Posterior cingulate gyrus (tissue), 11 donors: ENCODE measurements at places on chromosomes 3 and 15.

DNA sequence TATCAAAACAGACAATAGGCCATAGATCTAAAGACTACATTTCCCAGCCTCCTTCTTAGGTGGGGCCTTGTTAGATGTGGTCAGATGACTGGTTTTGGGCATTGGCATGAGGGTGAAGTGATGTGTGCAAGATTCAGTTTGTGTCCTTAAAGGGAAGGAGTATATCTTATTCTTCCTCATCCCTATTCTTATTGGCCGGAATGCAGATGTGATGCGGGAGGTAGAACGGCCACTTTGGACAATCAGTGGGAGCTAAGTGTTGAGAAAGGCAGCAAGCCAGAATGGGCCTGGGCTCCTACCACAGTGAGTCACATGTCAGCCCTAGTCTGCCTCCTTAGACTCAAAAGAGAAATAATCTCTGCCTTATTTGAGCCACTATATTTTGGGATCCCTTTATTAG is 89.8 kb upstream of the MEX3B start:
- no peak for DNase-seq

DNA sequence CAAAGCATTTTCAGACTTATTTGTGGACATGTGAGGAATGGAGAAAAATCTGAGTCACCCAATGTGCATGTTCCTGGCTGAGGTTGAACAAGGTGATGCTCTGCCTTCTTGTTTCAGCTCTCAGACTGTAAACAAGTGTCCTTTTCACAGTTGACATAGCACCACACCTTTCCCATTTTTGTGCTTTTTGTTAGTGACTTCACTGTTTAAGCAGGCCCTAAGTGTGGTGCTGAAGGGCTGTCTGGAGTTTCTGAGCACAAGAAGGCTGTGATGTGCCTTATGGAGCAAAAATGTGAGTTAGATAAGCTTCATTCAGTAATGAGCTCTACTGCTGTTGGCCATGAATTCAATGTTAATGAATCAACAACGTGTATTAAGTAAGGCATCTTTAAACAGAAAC is 20.4 kb downstream of the ABI3BP start:
- no peak for DNase-seq

DNA sequence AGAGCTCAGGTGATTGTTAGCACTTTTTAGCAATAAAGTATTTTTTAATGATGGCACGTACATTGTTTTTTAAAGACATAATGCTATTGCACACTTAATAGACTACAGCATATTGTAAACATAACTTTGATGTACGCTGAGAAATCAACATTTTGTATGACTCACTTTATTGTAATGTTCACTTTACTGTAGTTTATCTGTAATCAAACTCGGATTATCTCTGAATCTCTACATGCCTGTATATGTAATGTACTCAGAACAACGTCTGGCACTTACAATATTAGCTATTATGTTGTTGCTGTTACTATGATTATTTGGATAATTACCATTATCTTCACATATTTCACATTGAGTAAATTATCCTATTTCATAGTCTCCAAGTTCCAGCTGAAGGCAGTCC is 137.9 kb upstream of the CHRM5 start:
- DNase-seq = no peak

GRCh38 chr3:9396301-9396631 is 1.1 kb upstream of the SETD5 start:
- no peak for DNase-seq

GRCh38 chr15:84863565-84864443 is 20.7 kb upstream of the SLC28A1 start:
- no peak for DNase-seq

GRCh38 chr3:126339466-126339865 is 17.7 kb downstream of the KLF15 start:
- DNase-seq = peak; percentile 0

DNA sequence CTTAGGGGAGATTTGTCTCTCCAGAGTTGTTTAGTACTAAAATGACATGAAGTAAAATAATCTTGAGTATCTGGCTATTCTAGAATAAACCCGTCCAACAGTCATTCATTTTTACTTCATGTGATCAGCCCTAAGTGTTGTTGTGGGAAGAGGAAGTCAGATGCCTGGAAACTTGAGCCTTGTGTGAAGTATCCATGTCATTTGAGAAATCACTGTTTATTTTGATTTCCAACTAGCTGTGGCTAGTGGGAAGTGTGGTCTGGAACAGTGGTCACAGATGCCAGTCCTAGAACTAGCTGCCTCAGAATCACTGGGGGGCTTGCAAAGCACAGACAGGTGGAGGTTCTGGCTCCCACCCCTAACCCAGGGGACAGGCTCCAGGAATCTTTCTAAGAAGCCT is 77.7 kb upstream of the LIMD1 start:
- DNase-seq = no peak

GRCh38 chr3:113057117-113057516 is 66.3 kb downstream of the GTPBP8 start:
- no peak for DNase-seq

- DNase-seq = no peak
Measured at GRCh38 chr15:44299997-44300396, 11.5 kb downstream of the GOLM2 start.

DNA sequence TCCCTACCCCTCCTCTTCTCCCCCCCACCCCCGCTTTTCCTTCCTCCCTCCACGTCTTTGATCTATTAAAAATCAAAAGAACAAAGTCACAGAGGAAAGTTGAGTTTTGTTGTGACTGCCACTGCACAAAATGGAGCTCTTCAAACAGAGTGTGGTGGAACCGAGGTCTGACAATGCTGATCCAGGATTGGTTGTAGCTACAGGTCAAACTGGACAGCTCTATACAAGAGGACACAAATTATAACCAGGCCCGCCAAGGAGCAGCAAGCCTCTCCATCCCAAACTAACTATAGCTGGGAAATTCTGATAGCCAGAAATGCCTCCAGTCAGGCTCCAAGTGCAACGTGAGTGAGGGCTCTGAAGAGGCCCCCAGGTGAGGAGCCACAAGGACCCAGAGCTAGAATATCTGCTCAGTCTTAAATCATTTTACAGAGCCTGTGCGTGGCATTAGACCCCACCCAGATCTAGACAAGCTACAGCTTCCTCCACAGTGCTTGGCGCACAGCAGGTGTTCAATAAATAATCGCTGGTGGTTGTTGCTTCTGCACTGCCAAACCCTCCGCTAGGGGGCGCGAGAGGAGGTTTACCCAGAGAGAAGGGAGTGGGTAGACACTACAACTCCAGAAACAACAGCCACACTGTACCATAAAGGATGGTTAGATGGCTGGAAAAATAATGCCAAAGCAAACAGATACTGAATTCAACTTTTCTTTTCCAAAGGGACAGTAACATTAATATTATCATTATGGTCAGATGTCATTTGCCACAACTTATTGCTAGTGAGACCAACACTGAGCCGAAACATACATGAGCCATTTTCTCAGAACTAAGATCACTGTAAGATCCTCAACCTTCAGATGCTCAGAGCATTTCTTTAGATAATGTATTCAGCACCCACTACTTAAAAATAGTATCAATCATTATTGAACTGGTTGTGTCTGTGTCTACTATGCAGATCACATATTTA is 44.6 kb downstream of the ZIC4 start:
- no peak for DNase-seq

DNA sequence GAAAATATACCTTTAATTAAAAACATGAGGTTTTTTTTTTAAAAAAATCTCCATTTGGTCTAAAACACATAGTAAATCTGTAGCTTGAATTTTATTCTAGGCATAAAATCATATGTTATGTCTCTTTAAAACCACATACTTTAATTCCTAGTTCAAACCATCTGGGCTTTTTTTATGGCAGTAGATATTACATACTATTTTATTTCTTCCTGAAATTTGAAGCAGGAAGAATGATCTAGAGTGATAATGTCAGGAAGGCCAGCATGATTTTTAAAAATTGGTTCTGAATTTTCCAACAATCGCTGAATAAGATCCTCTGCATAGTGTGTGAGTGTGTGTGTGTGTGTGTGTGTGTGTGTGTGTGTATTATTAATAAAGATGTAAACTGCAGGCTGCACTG is 420.3 kb downstream of the NAALADL2 start:
- DNase-seq = no peak

- DNase-seq = no peak
Measured at GRCh38 chr3:79976466-79976865, 208.7 kb upstream of the ROBO1 start.

DNA sequence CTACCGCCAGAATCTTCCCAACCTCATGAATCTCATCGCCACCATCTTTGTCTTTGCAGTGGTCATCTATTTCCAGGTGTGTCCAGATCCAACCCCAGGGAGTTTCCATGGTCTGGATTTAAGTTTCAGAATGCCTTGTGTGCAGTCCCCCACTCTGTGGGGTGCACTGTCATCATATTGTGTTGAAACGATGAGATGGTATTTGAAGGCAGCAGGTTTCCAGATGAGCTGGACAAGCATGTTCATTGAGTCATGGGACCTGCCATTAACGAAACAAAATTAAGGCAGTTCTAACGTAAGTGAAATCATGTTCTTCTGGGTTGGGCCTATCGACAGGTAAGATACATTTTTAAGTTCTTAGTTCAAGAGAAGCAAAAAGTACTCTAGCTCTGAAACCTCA is 12.7 kb downstream of the SEC61A1 start:
- no peak for DNase-seq

DNA sequence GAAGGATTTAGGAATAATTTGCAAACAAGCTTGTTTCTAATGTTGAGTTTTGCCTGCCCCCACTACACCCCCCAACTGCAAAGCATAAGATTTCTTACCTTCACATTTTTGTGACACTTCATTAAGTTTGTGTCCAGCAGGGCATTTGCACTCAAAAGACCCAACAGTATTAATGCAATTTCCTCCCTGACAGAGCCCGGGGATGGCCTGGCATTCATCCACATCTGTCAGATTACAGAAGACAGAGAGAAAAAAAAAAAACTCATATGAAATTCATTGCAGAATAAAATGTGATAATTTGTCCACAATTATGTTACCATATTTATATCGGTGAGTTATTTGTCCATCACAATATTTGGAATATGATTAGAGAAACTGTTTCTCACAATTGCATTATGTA is 111.5 kb downstream of the FBN1 start:
- DNase-seq = no peak

GRCh38 chr3:28915741-28916500 is 364.9 kb upstream of the RBMS3 start:
- DNase-seq = no peak

DNA sequence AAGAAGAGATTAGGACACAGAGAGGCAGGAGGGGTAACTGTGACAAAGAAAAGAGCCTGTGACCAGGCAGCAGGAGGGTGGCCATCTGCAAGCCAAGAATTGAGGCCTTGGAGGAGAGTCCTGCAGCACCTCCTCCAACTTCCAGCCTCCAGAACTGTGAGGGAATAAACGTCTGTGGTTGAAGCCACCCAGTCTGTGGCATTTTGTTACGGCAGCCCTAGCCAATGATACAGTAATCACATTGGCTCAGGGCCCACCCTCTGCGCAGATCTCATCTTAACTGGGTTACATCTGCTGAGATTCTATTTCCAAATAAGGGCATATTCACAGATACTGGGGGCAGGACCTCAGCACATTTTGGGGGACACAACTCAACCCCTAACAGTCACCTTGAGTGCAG is 11.3 kb downstream of the SELENOS start:
- DNase-seq = peak; percentile 32

GRCh38 chr3:127450331-127450730 is 140.2 kb downstream of the TPRA1 start:
- peak; percentile 3 for DNase-seq

DNA sequence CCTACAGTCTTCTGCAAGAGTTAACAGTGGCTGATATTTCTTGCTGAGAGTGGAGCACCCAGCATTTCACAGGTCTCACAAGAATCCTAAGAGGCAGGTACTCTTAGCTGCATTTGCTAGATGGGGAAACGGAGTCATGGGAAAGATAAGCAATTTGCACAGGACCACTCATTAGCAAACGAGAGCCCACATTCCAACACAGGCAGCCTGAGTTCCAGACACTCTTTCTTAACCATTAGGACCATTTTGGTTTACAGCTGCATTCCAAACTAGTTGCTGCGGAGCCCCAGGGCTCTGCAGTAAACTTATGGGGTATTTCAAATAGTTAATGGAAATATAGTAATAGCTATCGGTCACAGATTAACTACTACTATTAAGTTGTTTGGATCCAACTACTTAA is 42.5 kb downstream of the LYZL4 start:
- no peak for DNase-seq

DNA sequence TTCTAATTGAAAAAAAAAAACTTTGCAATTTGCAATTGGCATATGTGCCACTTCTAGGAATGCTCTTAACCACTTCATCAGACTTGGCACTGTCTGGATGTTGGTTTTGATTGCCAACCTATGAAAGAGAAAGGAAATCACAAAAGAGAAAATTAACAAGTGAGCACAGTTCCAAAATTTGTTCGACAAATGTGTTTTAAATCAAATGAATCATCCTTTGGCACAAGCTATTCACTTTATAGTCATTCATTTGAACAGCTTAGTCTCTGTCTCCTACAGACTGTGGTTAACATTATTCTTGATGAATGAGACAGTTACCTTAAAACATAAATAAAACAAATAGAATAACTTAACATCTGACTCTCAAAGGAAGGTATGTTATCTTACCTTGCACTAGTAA is 265.0 kb downstream of the EPHA3 start:
- DNase-seq = no peak

DNA sequence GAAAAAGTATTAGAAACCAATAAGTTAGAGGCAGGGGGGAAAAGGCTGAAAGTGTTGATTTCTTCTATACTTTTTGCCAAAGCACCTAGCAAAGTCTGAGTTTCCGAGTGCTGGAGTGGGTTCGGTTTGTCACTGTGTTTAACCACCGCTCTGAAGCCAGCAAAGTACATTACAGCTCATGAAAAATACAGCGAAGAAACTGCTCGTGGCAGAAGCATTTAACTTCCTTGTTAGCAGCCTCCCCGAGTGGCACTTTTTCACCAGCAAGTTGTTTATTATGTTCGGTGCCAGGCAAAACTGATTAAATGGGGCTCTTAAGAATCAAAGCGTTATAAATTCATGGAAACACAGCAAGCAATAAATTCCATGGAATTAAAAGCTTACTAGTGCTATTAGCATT is 313.6 kb downstream of the FOXP1 start:
- no peak for DNase-seq

DNA sequence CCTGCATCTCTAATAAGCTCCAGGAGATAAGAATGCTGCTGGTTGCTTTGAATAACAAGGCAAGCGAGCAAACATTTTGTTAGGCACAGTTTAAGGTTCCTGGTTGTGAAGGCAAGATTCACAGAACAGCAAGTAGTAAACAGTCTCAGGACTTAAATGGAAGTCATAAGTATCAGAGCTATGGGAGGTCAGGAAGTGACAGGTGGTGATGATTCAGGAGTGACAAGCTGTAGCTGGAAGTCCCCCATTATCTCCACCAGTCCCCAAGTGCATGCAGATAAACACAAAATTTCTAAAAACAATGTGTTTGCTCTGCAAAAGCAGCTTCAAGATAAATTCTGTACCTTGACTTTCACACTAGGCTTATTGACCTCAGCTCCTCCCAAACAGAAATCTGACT is 3.3 kb downstream of the FETUB start:
- DNase-seq = no peak
